ENCODE measurements at places on chromosomes 2 and 18. TPM values are rescaled to one million over a fixed set of nuclear protein-coding genes. Genes with fewer than 3 reads are reported as not detected.

GRCh38 chr18:23099621-23100020 lies 35.7 kb upstream of the CABLES1 start:
- peak; percentile 69 for DNase-seq
- no peaks in the 10 kb centered on the region for H3K27me3 ChIP-seq
- no peaks in the 10 kb centered on the region for H3K36me3 ChIP-seq
- H3K4me3 ChIP-seq = no peak overlapping the region
- H3K4me1 ChIP-seq = peaks cover 6% of the 10 kb centered on the region

DNA sequence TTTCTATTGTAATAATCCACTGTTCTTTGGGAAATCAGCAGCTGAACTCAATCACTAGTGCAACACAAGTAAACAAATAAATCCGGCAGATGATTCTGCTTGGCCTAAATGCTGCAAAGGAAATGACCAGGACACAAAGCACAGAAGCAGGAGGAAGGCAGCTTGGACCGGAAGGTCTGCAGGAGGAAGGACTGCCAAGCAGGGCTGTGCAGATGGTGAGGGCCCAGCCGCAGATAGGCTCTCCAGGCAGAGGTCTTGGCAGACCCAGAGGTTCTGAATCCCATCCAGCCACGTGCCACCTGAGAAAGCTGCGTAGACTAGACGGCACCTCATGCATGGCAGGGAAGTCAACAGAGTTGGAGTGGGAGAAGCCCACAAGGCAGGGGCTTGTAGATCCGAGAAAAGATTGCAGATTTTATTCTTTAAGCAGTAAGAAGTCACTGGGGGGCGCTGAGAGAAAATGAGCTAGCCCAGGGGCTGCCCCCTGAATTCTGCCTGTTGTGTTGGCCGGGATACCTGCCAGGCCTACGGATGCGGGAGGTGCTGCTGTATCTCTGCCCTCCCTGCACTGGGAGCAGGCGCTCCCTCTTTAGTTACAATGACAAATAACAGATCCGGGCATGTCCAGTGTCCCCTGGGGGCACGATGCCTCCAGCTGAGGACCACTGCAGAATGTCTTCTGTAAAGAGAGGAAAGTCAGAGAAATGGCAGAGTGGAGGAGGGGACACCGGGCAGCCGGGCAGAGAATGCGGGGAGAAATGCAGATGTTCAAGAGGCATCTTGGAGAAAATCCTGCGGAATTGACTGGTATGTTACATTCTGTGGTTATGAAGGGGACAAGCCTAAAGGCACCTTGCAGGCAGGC lies 153.5 kb downstream of the PXDN start:
- H3K27me3 ChIP-seq = no peaks in the 10 kb centered on the region
- H3K27ac ChIP-seq = no peak overlapping the region
- DNase-seq = no peak
- no peaks in the 10 kb centered on the region for H3K36me3 ChIP-seq

DNA sequence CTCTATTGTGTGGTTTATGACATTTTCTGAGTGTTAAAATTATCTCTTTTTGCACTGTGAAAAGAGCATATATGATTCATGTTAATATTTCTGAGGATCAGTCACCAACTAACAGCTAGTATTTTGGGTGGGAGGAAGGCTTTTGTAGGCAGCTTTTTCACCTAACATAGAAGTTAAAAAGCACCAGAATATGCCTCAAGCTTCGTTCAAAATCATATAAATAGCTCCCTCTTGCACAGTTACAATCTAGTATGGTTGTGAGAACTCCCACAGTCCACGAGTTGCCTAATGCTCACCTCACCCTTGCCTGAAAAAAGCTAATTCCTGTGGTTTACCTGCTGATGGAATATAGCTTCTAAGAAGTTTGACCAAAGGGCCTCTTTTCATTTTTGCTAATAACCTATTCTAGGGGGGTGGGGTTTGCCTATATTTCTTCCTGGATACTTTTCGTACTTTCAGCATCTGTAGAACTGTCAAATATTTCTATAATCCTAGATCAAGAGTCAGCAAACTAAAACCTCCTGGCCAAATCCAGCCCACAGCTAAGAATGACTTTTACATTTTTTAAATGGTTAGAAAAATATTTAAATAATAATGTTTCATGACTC lies 167.1 kb upstream of the FOSL2 start:
- H3K27me3 ChIP-seq = no peaks in the 10 kb centered on the region
- peaks cover 11% of the 10 kb centered on the region for H3K4me1 ChIP-seq
- peak overlapping the region; percentile 81 for H3K27ac ChIP-seq
- DNase-seq = no peak
- no peak overlapping the region for H3K4me3 ChIP-seq

DNA sequence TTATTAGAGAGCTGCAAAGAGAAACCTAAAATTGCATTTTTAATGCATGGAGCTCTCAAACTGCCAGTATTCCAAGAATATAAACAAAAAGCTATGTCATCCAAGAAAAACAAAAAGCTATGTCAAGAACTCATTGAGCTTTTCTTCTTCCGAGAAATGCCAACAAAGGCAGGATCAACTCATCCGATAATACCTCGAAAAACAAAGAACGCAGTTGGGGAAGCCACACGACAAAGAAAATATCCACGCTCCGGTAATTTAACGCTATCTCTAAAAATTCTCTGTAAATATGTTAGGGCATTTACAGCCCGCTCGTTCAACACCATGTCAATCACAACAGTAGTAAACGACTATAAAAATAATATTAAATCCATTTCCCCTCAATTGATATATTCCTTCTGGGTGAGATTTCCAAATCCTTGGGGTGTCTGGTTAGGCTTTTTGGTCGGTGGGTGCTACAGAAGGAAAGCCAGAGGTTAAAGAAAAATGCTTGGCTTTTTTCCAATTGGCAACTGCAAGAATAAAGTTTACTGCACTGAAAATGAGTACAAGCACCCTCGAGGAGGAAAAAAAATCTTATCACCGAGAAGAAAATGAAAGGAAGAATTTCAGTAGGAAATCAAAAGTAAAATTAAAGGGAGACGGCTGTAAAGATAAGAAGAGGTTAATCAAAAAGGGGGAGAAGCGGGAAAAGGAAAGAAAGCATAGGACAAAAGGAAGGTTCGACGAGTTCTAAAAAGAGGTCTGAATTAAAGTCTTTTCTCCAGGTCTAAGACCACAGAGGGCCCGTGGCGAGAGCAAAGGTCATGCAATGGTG lies 856 bp downstream of the TIA1 start:
- peak overlapping the region; percentile 67 for H3K4me3 ChIP-seq
- no peaks in the 10 kb centered on the region for H3K27me3 ChIP-seq
- peak overlapping the region; percentile 95 for H3K27ac ChIP-seq
- no peaks in the 10 kb centered on the region for H3K36me3 ChIP-seq

- H3K4me1 ChIP-seq = peaks cover 6% of the 10 kb centered on the region
- H3K27me3 ChIP-seq = peaks cover 3% of the 10 kb centered on the region
- peak; percentile 66 for DNase-seq
Observed at GRCh38 chr2:85066874-85067351, 66.3 kb upstream of the TCF7L1 start.

DNA sequence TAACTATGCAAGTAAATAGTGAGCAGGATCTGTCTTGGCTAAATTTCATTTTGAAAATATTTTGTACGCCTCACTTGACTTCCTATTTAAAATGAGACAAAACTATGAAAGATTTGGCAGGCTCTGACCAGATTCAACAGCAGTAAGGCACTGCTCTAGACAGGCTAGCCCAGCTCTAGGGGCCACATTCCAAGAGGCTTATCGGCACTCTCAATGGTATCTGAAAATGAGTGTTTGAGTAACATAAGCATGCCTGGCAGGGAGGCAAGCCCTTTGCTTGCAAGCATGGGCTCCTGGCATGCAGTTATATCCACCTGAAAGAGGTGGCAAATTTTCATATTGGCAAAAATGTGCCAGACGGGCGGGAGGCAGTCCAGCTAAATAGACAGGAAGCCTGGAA lies 10.5 kb downstream of the CAPN13 start:
- H3K27me3 ChIP-seq = no peaks in the 10 kb centered on the region
- H3K27ac ChIP-seq = no peak overlapping the region
- no peak overlapping the region for H3K4me3 ChIP-seq
- DNase-seq = no peak

DNA sequence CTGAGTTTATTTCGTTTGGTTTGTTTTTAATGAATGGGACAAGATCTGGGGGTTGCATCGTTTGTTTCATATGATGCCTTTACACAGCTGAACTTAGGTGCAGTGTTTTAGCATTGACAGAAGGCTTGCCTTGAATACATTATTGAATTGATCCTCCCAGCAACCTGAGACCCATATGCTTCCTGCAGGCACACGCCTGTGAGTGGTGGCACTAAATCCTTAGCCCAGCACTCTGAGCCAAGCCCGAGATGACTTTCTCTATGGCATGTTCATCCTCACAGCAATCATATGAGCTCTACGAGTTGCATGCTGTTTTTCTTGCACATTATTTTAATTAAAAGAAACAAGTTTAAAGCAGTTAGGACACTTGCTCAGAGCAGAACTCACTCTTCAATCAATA lies 47.8 kb upstream of the AGAP1 start:
- H3K27me3 ChIP-seq = no peaks in the 10 kb centered on the region
- no peak for DNase-seq
- H3K4me3 ChIP-seq = no peak overlapping the region

GRCh38 chr2:27060323-27060722 lies 8.9 kb downstream of the AGBL5 start:
- H3K4me3 ChIP-seq = no peak overlapping the region
- no peaks in the 10 kb centered on the region for H3K4me1 ChIP-seq
- H3K27ac ChIP-seq = no peak overlapping the region
- H3K36me3 ChIP-seq = no peaks in the 10 kb centered on the region

AFF3 gene
- total RNA-seq = 20.2 TPM

UGT1A8 gene
- 13.9 TPM for total RNA-seq

Measured in transverse colon (tissue), 4 donors.